Left forelimb (tissue), 1 donor: ENCODE measurements at places on chromosomes 2 and 18.

- no peak for DNase-seq
Measured at GRCh38 chr2:62958206-62958605, 92.4 kb upstream of the OTX1 start.

DNA sequence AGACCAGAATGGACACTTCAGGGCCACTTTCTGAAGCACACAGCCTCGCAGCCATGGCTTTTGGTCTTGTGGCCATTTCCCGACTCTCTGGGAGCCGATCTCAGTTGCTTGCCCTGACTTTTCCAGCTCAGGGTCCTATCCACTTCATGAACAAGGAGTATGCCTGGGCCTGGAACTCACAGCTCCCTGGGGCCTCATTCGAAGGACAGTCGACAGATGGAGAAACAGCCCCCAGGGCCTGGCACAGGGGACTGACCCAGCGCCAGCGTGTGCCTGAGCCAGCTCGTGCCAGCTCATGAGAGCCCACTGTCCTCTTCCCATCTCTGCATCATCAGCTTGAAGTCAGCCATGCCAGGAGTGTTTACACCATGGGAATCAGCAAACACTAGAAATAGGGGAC, 134.6 kb upstream of the GPC1 start:
- DNase-seq, result no peak

- no peak for DNase-seq
Measured at GRCh38 chr2:159035790-159036411, 67.5 kb downstream of the TANC1 start.

GRCh38 chr2:240229005-240229404, 88.5 kb upstream of the OTOS start:
- no peak for DNase-seq

DNA sequence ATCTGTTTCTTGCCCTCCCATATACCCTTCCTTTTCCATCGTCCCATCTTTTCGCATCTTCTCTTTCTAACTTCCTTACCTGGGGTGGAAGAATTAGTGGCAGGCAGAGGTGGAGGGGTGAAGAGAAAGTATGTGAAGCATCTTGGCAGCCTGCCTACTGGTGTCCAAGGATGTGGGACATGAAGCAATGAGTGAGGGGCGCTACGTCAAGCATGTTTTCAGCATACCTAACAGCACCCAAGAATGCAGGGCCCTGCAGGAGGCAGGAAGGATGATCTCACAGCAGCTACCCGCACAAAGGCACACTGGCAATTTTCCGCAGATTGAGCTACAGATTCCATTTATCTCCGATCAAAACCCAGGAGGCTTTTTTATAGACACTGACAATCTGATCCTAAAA, 42.2 kb downstream of the METTL4 start:
- DNase-seq, result no peak

DNA sequence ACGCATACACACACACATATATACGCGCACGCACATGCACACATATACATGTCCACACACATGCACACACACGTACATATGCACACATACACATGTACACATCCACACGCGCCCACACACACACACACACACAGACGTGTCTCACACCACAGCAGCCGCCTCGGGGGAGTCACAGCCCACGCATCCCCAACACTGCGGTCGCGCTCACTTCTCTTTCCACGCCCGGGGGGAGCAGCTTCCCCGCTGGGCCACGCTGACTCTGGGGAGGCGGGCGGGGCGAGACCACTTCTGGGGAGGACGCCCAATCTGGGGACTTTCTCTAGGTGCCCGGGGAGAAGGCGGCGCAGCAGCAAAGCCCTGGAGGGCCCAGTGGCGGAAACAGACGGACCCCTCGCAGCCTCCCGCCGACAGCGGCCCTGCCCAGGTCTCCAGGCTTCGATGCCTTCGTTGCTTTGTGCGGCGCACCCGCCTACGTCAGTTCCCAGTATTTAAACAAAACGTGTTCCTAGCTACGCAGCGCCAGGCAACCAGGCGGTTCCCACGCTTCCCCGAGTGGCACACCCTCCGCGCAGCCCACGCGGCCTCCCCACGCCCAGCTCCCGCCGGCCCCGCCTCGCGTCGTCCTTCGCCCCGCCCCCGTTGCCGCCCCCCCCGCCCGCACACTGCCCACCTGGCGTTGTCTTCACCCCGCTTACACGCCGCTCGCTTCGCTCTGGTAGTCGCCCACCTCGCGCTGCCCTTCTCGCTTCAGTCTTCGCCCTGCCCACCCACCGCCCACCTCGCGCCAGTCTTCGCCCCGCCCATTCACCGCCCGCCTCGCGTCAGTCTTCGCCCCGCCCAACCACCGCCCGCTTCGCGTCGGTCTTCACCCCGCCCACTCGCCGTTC, 810 bp upstream of the RBFA start:
- DNase-seq, result no peak

DNA sequence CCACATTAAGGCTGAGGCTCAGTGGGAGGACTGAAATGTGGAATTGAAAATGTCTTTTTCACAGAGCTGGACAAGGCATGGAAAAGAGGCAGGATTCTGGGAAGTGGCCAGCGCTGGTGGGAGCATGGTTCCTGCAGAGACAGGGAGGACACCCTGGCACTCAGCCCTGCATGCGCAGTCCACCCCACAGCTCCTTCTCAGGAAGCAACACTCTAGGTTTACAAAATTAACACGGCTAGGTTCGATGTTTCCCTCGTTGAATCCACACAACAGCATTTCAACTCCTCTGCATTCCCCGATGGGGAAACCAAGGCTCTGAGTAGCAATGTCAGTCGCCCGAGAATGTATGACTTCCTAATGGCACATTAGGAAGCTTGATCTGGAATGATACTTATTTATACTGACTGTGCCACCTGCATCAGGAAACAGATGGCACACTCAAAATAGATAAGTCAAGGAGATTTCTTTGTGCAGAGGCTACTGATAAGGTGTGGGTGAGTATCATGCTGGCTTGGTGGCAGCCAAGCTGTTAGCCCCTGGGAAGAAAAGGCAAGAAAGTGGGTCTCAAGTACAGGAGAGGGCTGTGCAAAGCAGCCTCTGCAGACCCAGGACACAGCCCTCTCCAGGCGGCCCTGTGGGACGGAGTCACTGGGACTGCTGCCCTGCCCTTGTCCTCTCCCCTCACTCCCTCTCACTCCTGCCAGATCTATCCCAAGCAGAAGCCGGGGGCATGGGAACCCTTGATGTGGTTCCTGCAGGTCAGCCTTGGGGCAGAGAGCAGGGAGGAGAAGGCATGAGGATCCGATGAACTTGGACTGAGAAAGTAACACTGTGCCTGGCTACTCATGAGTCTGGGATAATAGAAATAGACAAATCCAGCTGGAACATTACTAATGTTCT, 158.4 kb upstream of the FHL2 start:
- no peak for DNase-seq

GRCh38 chr2:8606226-8606625, 75.6 kb upstream of the ID2 start:
- no peak for DNase-seq

DNA sequence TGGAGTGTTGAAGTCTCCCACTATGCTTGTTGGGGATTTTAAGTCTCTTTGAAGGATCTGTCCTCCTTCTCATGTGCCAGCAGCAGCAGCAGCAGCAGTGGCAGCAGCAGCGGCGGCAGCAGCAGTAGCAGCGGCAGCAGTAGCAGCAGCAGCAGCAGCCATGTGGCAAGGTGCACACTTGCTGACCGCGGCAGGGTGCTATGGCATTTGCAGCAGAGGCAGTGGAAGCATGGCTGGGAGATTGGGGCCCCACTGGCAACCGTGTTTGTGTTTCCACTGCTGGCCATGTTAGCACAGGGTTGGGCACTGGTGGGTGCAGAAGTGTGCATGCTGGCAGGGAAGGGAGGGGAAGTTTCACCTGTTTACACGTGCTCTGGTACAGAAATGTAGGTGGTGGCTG, 280.1 kb downstream of the NUP35 start:
- DNase-seq, result no peak

- no peak for DNase-seq
Measured at GRCh38 chr2:64179582-64180321, 35.5 kb upstream of the PELI1 start.

- DNase-seq, result no peak
Measured at GRCh38 chr2:95068256-95068655, 42.7 kb downstream of the MAL start.

- DNase-seq, result no peak
Measured at GRCh38 chr2:188524519-188525113, 232.9 kb downstream of the GULP1 start.

DNA sequence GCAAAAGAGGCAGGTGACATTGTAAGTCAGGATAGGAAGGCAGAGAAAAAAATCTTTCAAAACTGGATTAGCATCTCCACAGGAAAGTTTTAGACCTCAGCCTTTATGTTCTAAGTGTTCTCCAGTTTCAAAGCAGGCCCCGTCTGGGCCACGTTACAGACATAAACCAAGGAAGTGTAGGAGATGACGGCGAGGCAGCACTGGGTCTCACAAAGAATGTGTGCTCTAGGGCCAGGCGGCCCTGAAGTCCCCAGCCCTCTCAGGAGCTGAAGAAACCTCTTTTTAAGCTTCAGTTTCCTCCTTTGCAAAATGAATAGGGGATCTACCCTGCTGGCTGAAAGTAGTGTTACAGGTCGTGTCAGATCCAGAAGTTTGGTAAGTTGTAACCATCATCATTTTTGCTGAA, 81.7 kb downstream of the SPRED2 start:
- no peak for DNase-seq

- no peak for DNase-seq
Measured at GRCh38 chr2:120601566-120601965, 134.1 kb upstream of the GLI2 start.

DNA sequence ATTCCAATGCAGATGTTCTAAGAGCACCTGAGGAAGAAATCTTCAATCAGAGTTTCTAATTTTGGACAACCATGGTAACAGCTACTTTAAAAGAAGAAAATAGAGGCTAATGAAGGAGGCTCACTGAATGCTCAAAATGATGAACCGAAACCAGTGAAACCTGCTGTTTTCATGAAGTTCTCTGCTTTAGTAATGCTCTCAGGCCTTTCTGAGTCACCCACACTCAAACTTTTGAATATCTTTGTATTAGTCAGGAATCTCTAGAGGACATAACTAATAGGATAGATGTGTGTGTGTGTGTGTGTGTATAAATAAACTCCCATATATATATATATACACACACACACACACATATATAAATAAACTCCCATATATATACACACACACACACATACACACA, 76.9 kb upstream of the RIT2 start:
- no peak for DNase-seq
